SK-N-SH (cell line): ENCODE measurements at places on chromosomes 4 and X. TPM values are rescaled to one million over a fixed set of nuclear protein-coding genes. Genes with fewer than 3 reads are reported as not detected.

DNA sequence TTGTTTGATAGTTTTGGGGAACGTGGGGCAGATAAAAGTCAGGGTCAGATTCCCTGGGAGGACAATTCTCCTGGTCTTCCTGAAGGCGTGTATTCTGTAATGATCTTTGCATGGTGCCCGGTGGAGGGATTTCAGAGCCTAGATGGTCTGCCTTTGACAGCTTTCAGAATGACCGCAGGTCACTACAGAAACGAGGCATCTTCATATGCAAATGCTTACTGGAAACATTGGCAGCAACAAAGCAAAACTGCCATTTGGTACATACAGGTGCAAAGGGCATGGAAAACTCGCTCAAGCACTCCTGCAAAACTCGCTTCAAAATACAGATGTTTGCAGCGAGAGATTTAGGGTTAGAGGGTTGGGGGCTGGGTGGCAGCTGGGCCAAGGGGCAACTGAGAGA, 8.8 kb downstream of the C4orf50 start:
- no peak overlapping the region for H3K27ac ChIP-seq
- no peak for DNase-seq
- no peak overlapping the region for H3K4me3 ChIP-seq
- H3K36me3 ChIP-seq, result no peaks in the 10 kb centered on the region

DNA sequence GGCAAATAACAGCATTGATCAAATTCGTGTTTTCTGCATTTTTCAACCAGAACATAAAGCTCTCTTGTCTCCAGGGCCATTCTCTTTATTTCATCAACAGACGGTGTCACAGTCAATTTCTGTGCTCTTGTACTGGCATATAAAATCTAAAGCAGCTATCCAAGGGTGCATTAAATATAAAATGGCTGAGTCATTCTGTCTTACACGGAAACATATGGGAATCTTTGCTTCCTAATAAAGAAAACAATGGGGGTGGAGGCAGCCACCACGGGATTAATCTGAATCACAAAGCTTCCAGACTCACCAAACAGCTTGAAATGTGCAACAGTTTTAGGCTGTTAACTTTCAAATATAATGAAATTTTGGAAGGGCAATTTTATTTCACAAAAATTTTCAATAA, 132.6 kb downstream of the IL15 start:
- no peaks in the 10 kb centered on the region for H3K4me1 ChIP-seq
- no peak for DNase-seq
- no peak overlapping the region for H3K4me3 ChIP-seq
- no peaks in the 10 kb centered on the region for H3K27me3 ChIP-seq

- H3K4me3 ChIP-seq, result no peak overlapping the region
- no peaks in the 10 kb centered on the region; the same call in 1 of the 2 replicates for H3K4me1 ChIP-seq
- no peak overlapping the region for H3K27ac ChIP-seq
- no peak for DNase-seq
Measured at GRCh38 chrX:24842486-24842885, 148.8 kb downstream of the POLA1 start.

- H3K4me1 ChIP-seq, result no peaks in the 10 kb centered on the region
- no peak overlapping the region for H3K27ac ChIP-seq
- H3K27me3 ChIP-seq, result no peaks in the 10 kb centered on the region
- DNase-seq, result no peak
- no peaks in the 10 kb centered on the region for H3K36me3 ChIP-seq
Measured at GRCh38 chr4:188341428-188341827, 202.2 kb downstream of the TRIML1 start.

GRCh38 chrX:8731559-8732395, at the start of gene ANOS1:
Gene ANOS1, minus strand, starts transcription at chrX:8732137. Its CDS starts 101 bp downstream, at chrX:8732036.
- H3K27me3 ChIP-seq, result peaks cover 23% of the 10 kb centered on the region; the same call in 1 of the 2 replicates
- no peaks in the 10 kb centered on the region for H3K36me3 ChIP-seq
- H3K27ac ChIP-seq, result no peak within 1 kb of the TSS
- H3K4me1 ChIP-seq, result no peaks in the 10 kb centered on the region
- H3K4me3 ChIP-seq, result no peak within 1 kb of the TSS
- DNase-seq, result peak; percentile 58

DNA sequence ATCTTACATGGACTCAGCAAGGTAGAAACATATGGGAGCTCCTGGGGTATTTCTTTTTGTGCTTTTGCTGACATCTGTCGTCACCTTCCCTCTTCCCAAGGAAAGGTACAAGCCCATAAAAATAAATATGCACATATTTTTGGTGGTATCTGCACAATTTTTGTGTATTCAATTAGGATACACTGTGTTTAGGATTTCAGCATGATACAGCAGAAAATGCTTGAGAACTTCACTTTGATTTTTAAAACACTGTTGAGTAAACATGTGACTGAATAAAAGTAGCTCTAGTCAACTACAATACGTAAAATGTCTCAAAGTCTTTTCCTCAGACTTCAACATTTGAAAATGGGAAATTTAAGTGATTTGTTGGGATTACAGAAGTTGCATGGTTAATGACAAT, 99.4 kb upstream of the SPANXC start:
- no peaks in the 10 kb centered on the region for H3K27me3 ChIP-seq
- no peaks in the 10 kb centered on the region for H3K4me1 ChIP-seq
- H3K4me3 ChIP-seq, result 0 out of 2 replicates have a peak overlapping the region, but pooled peaks have one; percentile 10
- DNase-seq, result no peak
- no peaks in the 10 kb centered on the region for H3K36me3 ChIP-seq

GRCh38 chr4:151409470-151410313, 716 bp downstream of the FHIP1A start:
- peak; percentile 57 for DNase-seq
- H3K36me3 ChIP-seq, result no peaks in the 10 kb centered on the region
- H3K27me3 ChIP-seq, result no peaks in the 10 kb centered on the region
- peak overlapping the region; percentile 56 for H3K4me3 ChIP-seq

- H3K27ac ChIP-seq, result peak overlapping the region; percentile 71
- no peaks in the 10 kb centered on the region for H3K36me3 ChIP-seq
- H3K4me3 ChIP-seq, result no peak overlapping the region
- DNase-seq, result peak; percentile 19
- H3K27me3 ChIP-seq, result no peaks in the 10 kb centered on the region
- H3K4me1 ChIP-seq, result peaks cover 21% of the 10 kb centered on the region; the same call in 1 of the 2 replicates
Measured at GRCh38 chrX:130772105-130772775, 130.8 kb downstream of the ENOX2 start.

DNA sequence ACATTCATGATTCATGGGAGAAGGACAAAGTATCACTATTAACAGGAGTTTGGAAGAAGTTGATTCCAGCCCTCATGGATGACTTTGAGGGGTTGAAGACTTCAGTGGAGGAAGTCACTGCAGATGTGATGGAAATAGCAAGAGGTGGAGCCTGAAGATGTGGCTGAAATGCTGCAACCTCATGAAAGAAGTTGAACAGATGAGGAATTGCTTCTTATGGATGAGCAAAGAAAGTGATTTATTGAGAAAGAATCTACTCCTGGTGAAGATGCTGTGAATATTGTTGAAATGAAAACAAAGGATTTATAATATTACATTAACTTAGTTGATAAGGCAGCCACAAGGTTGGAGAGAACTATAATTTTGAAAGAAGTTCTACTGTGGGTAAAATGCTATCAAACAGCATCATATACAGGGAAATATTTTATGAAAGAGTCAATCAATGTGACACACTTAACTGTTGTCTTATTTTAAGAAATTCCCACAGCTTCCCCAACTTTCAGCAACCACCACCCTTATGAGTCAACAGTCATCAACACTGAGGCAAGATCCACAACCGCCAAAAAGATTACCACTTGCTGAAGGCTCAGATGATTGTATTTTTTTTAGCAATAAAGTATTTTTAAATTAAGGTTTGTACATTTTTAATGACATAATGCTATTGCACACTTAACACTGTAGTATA, 302.6 kb downstream of the CBLL2 start:
- H3K36me3 ChIP-seq, result no peaks in the 10 kb centered on the region
- H3K4me3 ChIP-seq, result no peak overlapping the region
- H3K27ac ChIP-seq, result no peak overlapping the region
- no peaks in the 10 kb centered on the region for H3K27me3 ChIP-seq

DNA sequence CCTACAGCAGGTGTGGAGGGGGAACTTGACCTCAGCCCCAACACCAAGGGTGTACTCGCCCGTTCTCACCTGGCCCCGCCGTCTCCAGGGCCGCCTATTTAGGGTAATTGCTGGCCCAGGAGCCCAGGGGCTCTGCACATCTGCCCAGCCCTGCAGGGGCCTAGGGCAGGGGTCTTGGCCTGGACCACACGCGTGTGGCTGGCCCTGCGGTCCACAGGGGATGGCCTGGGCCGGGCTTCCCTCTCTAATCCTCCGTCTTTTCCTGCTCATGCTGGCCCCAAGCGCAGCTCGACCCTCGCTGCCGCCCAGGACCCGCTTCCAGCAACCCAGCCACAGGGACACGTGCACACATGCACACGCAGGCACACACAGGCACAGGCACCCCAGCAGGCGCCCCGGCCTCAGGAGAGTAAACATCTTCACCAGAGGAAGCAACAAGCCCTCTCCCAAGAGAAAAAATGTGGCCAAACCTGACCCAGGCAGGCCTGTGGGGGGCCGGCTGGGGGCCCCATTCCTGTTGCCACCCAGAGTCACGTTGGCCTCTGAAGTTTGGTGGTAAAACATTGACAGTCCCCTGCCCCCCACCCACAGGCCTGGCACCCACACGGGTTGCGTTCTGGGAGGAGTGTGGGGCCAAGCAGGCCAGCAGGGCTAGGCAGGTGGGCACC, 24.6 kb upstream of the FGFR3 start:
- peaks cover 26% of the 10 kb centered on the region; the same call in 1 of the 2 replicates for H3K4me1 ChIP-seq
- H3K4me3 ChIP-seq, result no peak overlapping the region
- DNase-seq, result no peak

GRCh38 chrX:21167494-21167893, 206.7 kb upstream of the CNKSR2 start:
- H3K27me3 ChIP-seq, result no peaks in the 10 kb centered on the region
- H3K4me1 ChIP-seq, result no peaks in the 10 kb centered on the region
- no peak overlapping the region for H3K27ac ChIP-seq

DNA sequence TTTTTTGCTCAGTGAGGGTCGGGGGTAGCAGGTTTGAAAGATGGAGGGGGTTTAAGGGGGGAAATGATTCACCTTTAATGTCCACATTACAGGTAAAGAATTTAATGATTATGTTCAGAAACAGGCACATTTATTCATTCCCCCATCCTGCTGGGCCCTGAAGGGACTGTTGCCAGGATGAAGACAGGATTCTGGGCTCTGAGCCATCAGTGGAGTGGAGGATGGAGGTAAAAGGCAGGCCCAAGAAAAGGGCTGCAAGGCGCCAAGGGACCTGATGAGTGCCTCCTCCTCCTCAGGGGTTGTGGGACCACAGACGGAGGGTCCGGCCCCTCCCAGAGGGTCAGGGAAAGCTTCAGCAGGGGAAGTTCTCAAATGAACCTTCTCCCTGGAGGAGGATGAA, 40.4 kb upstream of the PROM1 start:
- no peaks in the 10 kb centered on the region for H3K4me1 ChIP-seq
- H3K4me3 ChIP-seq, result no peak overlapping the region
- H3K27me3 ChIP-seq, result no peaks in the 10 kb centered on the region
- no peak for DNase-seq

DNA sequence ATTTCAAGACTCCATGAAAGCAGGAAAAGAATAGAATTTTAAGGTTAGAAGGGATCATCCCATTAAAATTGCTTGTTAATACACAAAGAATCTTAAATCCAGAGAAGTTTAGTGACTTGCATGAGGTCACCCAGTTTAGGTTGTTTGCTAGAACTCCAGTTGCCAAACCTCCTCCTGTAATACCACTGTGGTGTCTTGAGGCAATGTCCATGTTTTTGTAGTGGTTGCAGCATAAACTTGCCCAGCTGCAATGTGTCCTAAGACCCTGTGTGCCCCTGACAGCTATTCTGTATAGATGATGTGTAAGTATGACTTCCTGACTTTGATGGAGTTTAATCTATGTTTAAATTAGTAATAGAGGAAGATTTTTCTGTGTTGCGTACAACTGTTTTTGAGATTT, 6.3 kb downstream of the SFRP2 start:
- no peaks in the 10 kb centered on the region for H3K36me3 ChIP-seq
- no peaks in the 10 kb centered on the region; the same call in 1 of the 2 replicates for H3K4me1 ChIP-seq
- H3K27me3 ChIP-seq, result peaks cover 19% of the 10 kb centered on the region; the same call in 1 of the 2 replicates
- H3K4me3 ChIP-seq, result no peak overlapping the region

GRCh38 chr4:109559625-109559982, 442 bp upstream of the MCUB start:
- peak; percentile 70 for DNase-seq
- peak overlapping the region; percentile 84 for H3K4me3 ChIP-seq
- peaks cover 7% of the 10 kb centered on the region; the same call in 1 of the 2 replicates for H3K4me1 ChIP-seq
- peak overlapping the region; percentile 84 for H3K27ac ChIP-seq
- H3K27me3 ChIP-seq, result no peaks in the 10 kb centered on the region

DNA sequence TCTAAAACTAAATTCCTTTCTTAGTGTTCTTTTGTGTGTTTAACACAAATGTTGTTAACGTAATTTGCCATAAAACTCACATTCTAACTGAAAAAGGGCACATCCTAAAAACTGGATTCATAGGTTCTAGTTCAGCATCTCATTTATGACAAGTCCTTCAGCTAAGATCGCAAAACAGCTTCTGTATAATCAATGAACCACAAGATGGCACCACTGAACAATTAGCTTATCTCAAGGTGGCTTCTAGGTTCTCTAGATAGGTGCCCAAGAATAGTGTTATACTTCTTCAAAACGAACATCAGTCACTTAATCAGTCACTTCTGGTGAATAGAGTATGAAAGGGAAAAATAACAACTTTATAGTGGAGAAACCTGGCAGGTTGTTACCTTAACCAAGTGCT, 54.3 kb downstream of the NRK start:
- H3K27ac ChIP-seq, result no peak overlapping the region
- no peak for DNase-seq
- peaks cover 6% of the 10 kb centered on the region; the same call in 1 of the 2 replicates for H3K27me3 ChIP-seq
- H3K36me3 ChIP-seq, result no peaks in the 10 kb centered on the region

- no peak overlapping the region for H3K4me3 ChIP-seq
- H3K36me3 ChIP-seq, result no peaks in the 10 kb centered on the region
- peaks cover 6% of the 10 kb centered on the region; the same call in 1 of the 2 replicates for H3K4me1 ChIP-seq
Measured at GRCh38 chrX:107718156-107718621, 57.4 kb downstream of the TSC22D3 start.

DNA sequence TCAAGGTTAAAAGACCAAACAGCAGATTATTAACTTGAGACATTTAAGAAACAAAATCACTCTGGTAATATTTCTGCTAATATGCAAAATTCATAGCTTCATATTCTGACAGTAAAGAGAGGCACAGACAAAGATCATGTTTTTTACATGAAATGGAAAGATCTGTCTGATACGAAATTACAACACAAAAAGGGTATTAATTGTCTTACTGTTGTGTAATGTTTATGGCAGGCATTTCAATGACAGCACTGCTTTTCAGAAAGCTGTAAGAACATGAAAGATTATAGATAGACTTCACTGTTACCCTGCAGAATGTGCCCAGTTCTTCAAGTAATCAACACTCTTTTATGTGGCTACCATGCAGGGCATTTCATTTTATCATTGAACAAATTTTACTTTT, 15.4 kb downstream of the DCHS2 start:
- H3K27ac ChIP-seq, result no peak overlapping the region
- DNase-seq, result no peak
- peaks cover 3% of the 10 kb centered on the region; the same call in 1 of the 2 replicates for H3K27me3 ChIP-seq
- no peak overlapping the region for H3K4me3 ChIP-seq
- H3K4me1 ChIP-seq, result no peaks in the 10 kb centered on the region

Gene RTL9
- polyA plus RNA-seq, result 0.02 and 0.05 TPM in 2 replicates

Gene DTHD1
- polyA plus RNA-seq, result not detected in 2 replicates

Gene BRS3
- not detected in 2 replicates for polyA plus RNA-seq

Gene C1QTNF7
- not detected in 2 replicates for polyA plus RNA-seq

Gene HTN1
- not detected in 2 replicates for polyA plus RNA-seq

Gene MSX1
- 1.5 and 2.1 TPM in 2 replicates for polyA plus RNA-seq

Gene ZNF275
- polyA plus RNA-seq, result 4.9 and 6.3 TPM in 2 replicates

Gene PCDH11X
- polyA plus RNA-seq, result not detected in 2 replicates

Gene LRRC66
- polyA plus RNA-seq, result 0.07 and 0.08 TPM in 2 replicates
